ENCODE measurements at places on chromosomes 12 and 14.

DNA sequence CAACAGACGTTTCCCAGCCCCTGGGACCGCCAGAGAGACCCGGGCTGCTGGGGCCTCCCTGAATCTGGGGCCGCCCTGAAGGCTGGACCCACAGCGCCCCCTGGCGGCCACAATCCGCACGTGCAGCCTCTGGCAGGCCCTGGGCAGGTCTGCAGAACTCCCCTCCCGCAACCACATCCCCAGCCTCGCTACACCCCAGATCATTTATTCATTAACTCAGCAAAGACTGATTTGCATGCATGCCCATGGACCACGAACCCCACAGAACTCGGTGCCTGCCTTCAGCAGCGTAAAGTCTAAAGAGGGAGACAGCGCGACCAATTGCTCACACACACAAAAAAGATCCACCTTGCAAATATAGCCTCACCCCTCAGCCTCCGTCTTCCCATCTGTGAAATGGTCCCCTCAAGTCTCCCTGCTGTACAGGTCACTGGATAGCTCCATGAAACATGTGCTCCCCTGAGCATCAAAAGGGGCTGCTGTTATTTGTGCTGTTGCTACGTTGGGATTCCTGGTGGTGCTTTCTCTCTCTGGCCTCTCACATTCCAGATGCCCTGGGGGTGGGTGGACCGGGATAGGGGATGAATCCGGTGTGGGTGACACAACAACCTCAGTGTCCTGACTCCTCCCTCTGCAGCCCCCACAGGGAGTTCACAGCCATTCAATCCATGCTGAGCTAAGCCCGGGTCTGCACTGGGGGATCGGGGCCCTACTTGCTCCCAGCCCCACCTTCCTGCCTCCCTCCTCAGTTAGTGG is 96.4 kb downstream of the SCARB1 start:
- DNase-seq = no peak

DNA sequence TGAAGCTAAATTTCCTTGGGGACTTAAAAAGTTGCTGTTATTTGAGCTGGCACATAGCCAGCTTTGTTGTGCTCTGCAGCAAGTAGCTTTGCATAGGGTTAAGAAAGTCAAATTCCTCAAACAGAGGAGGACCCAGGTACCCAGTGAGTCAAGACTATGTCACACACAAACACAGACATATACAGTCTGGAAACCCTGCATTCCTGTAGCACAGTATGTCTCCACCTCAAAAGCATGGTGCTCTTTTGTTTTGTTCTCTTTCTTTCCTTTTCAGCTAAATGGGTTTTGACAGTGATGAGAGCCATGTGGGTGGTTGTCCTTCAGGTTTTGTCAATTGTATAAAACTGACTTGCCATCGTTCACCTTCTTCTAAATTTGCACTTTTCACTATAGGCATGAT is 179.6 kb upstream of the DIO2 start:
- DNase-seq = peak; percentile 16

- no peak for DNase-seq
These were observed 126.4 kb downstream of the ATP23 start for GRCh38 chr12:58067610-58068387.

DNA sequence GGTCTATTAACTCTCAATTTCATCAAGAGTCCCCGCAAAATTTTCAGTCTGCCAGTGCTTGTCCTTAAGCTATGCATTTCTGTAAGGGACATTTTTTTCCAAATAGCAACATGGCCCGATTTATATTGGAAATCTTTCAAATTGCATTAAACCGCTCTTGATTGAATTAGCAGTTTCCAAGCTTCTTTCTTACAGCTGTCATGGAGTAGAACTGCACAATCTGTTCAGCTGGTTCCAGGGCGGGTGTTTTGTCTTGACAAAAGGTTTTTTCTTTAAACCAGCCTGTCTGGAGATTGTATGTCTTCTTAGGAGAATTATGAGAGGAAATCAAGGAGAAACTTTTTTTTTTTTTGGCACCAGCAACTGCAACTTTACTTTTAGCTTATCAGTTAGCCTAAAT is 185.8 kb downstream of the ALG10B start:
- no peak for DNase-seq

DNA sequence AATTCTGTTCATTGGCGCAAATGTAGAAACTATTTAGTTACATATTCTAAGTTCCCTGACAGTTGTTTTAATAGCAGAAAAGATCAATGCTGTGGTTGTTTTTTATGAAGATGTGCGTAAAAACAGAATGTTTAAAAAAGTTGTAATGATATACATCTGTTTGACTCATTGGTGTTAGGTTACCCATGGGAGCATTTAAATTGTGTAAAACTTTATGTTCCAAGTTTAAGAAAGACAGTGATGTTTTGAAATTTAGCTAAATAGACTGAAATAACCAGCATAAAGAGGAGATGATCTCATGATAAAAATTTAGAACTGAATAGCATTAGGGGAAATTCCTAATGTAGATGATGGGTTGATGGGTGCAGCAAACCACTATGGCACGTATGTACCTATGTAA is 3.6 kb downstream of the PELI2 start:
- DNase-seq = no peak

DNA sequence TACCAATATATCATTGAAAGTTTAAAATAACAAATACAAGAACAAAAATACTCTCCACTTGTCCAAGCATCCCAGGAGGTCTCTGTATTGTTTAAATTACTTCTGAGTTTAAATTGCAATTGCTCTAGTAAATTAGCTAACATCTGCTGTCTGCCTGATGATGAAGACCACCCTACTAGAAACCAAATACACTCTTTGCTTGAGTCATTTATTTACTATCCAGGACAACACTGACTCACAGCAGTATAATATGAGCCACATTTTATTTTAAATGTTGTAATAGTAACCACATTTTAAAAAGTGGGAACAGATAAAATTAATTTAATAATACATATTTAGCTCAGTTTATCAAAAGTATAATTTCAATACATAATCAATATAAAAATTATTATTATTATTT is 62.9 kb upstream of the EEA1 start:
- no peak for DNase-seq

DNA sequence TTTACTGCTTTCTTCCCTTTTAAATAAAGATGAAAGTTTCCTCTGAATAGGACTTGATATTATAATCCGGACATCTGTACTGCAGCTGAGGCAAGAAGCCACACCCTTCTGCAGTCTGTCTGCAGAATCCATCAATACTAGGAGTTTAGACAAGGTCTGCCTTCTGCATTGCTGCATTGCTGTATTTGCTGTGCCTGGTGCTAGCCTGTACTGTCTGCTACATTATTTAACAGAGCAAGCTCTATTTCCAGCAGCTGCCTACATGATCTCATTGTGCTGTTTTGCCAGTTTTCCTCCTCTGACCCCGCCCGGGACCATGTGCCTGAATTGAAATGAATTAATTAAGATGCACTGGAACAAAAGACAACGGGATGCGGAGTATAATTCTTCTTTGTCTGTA is 1.7 kb downstream of the TUBA1A start:
- DNase-seq = no peak

DNA sequence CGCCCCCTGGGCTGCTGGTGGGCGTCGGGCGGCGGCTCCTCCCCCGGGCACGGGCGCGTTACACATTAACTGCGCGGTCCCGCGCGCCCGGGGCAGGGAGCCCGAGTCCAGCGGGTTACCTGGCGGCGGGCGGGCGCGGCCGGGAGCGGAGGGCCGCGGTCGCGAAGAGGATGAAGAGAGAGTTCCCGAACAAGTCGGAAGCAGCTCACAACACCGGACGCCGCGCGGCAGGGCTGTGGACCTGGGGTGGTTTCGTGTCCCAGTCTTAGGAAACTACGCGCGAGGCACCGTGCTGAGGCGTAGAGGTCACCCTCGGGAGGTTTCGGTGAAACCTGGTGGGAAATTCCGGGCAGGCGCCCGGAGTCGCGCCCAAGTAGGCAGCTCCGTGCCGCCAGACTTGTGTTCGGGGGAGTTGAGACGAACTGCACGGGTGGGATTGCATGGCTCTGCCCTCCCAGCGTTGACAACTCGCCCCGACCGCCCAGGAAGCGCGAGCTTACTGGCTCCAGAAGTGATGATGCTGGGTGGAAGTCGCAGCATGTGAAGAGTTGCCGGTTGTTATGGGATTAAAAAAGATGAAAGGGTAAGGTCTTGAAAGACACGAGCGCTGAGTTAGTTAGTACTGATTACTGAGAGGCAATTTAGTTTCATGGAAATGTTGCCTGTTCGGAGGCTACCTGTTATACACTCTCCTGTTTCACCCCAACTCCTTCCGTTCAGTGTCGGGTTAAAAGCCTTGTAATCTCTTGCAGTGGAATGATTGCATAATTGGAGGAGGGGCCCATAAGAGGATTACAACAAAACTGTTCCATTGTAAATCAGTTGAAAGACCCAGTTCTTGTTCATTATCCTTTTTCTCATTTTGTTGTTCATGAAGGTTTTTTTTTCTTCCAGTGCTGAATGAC is 879 bp downstream of the RAB3IP start:
- no peak for DNase-seq

DNA sequence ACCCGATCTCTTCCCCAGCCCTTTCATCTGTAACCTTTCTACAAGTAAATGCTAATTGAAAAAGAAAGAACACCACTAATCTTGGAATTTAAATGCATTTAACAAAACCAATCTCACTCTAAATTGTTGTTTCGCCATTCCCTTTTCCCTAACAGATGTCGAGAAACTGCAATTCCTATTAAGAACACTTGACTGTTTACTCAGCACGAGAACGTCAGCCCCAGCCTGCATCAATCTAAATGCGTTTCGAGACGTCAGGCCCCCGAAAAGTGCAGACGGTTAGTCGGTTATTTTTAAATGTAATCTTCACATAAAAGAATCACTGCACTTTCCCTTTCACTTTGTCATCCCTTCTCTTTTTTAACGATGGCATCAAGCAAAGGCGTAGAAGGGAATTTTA is 837.6 kb downstream of the VRK1 start:
- no peak for DNase-seq

GRCh38 chr12:115400011-115400410 is 716.0 kb upstream of the TBX3 start:
- no peak for DNase-seq

GRCh38 chr14:73342670-73343069 is 105.4 kb downstream of the PAPLN start:
- no peak for DNase-seq

DNA sequence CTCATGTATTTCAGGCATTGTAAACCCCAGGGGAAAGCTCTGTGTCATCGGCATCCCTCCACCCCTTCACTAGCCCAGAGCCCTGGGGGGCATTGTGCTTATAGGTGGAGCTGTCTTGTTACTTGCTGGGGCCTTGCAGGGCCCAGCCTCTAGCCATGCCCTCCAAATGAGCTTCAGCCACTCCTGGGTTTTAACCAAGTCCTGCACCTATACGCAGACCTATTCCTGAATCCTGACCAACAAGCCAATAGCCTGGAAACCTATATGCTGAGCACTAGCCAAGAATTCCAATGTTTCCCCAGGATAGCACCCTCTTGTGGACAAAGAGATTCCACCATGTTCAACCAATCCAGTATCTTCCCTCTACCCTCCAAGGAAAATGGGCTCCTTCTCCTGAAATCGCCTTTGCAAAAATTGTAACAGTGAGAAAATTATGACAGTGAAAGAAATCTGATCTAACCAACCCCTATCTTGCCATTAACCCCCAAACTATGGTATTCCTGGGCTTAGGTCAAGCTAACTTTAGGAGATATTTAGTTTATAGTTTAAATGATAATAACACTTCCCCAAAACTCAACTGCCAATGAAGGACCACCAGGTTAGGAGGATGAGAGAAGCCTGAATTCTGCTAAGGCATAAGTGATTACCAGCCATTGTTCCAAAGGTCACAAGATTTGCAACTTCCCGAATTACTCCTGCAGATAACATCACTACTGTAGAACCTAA is 55.5 kb downstream of the TTC7B start:
- DNase-seq = peak; percentile 22

DNA sequence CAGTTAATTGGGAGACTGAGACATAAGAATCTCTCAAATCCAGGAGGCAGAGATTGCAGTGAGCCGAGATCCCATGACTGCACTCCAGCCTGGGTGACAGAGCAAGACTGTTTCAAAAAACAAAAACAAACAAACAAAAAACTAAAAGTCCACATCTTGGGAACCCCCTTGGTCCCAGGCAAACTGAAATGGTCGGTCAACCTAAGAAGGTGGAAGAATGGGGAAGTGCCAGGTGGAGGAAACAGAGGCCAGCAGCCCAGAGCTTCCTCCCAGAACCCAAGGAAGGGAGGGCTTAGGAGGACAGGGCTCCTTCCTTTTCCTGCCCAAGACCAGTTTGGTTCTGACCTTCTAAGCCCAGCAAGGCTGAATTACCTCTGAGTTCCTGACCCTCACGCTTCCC is 121.0 kb upstream of the FUT8 start:
- DNase-seq = no peak

DNA sequence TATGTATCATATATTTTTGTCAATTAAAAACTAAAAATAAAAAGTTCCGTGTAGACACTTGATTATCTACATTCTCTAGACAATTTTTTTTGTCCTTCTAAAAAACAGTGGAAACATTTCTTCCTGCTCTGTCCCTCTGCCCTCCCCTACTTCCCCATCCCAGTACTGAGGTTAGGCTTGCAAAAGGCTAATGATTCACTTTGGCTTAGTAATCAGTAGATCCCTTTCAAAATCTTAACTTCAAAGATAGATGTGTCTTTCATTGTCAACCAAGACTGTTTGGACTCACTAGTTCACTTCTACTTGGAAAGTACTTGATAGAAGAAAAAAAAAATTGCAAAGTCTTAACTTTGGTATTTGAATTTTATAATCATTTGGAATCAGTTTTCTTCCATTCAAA is 3.8 kb downstream of the SETD3 start:
- DNase-seq = no peak

DNA sequence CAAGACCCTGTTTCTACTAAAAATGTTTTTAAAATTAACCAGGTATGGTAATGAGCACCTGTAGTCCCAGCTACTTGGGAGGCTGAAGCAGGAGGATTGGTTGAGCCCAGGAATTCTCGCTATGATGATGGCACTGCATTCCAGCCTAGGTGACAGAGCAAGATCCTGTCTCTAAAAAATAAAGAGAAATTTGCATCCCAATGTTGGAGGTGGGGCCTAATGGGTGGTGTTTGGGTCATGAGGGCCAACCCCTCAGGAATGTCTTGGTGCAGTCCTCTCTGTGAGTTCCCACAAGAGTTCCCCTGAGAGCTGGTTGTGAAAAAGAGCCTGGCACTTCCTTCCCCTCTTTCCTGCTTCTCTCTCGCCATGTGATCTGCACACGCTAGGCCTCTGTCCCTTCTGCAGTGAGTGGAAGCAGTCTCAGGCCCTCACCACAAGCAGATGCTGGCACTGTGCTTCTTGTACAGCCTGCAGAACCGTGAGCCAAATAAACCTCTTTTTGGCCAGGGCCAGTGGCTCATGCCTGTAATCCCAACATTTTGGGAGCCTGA is 11.3 kb downstream of the ACOT6 start:
- no peak for DNase-seq
